ENCODE measurements at places on chromosomes 2 and 18. TPM values are rescaled to one million over a fixed set of nuclear protein-coding genes. Genes with fewer than 3 reads are reported as not detected.

DNA sequence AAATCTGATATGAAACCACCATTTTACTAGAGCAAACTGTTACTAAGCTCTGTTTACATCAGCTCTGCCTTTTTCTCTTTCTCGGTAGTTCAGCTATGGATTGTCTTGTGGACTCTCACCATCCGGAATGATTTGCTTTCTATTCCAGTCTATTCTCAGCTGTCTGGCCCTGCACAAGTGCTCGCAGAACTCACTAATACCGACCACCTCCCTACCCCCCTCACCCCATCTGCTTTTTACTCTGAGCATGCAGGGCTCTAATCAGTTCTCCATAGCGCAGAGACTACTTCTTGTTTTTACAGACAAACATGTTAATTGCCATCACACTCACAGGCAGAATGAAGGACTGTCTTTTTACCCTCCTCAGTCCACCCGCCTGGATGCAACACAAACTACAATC, 180.7 kb upstream of the POU3F3 start:
- DNase-seq = no peak

GRCh38 chr2:16402891-16403290, 262.7 kb downstream of the CYRIA start:
- DNase-seq = no peak

DNA sequence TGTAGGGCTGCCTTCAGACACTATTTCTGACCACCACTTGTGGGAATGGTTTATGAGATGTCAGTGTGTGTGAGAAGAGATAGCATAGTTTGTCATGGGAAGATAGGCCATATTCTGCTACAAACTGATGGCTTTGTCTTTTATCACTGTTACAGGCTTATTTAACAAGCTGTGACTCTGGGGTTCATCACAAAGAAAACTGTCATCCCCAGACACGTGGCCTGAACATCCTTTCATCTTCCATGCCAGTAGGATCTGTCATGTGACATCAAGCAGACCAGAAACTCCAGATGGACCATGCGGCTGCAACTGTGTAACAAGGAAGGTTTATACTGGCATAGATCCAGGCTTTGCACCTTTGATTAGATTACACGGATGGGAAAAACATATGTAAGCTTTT, 128.6 kb upstream of the KCNH7 start:
- no peak for DNase-seq

DNA sequence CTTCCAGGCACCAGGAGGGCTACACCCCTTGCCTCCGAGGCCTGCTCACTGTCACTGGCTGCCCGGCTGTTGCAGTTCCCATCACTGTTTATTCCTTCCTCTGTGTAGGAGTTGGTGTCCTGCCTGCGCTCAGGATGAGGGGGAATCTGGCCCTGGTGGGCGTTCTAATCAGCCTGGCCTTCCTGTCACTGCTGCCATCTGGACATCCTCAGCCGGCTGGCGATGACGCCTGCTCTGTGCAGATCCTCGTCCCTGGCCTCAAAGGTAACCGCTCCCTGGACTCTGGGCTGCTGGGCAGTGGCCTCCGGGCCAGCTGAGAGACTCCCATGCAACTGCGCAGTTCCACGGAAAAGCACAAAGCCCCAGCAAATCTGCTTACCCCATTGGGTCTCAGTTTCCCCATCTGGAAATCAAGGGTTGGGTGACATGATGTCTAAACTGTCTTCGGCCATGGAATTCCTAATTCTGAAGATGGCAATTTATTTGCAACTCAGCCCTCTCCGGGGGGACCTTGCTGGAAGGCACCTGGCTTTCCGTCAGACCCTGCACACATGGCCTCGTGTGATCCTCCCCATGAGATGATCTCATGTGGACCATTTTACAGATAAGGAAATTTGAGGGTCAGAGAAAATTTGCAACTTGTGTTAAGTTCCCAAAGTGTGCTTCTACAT, 9.4 kb downstream of the COLEC11 start:
- DNase-seq = peak; percentile 53

DNA sequence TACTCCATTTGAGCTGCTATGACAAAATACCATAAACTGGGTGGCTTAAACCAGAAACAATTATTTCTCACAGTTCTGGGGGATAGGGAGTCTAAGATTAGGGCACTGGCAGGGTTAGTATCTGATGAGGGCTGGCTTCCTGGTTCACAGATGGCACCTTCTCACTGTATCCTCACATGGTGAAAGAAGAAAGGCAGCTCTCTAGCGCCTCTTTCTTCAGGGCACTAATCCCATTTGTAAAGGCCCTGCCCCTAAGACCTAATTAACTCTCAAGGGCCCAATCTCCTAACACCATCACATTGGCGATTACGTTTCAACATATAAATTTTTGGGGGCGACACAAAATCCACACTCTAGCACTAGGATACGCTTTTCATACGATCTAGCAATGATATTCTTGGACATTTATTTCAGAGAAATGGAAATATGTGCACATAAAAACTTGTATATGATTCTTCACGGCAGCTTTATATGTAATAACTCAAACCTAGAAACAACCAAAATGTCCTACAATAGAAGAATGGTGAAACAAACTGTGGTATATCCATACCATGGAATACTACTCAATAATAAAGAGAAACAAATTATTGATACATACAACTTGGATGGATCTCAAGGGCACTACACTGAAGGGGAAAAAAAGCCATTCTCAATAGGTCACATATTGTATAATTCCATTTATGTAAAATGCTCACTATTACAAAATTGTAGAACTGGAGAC, 111.0 kb downstream of the BCL2L11 start:
- no peak for DNase-seq

GRCh38 chr2:3536682-3537632, 17.6 kb upstream of the ADI1 start:
- peak; percentile 65 for DNase-seq

GRCh38 chr2:64617631-64618151, 36.0 kb downstream of the SERTAD2 start:
- no peak for DNase-seq

DNA sequence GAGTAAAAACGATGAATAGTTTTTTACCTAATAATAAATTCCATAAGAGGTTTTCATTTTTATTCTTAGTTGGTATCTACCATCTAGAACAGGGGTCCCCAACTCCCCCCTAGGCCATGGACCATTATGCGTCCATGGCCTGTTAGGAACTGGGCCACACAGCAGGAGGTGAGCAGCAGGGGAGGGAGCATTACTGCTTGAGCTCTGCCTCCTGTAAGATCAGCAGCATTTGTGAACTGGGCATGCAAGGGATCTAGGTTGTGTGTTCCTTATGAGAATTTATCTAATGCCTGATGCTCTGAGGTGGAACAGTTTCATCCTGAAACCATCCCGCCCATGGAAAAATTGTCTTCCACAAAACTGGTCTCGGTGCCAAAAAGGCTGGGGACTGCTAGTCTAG, 5.9 kb downstream of the TIA1 start:
- no peak for DNase-seq

GRCh38 chr2:48423376-48423775, 106.6 kb upstream of the STON1 start:
- peak; percentile 52 for DNase-seq

DNA sequence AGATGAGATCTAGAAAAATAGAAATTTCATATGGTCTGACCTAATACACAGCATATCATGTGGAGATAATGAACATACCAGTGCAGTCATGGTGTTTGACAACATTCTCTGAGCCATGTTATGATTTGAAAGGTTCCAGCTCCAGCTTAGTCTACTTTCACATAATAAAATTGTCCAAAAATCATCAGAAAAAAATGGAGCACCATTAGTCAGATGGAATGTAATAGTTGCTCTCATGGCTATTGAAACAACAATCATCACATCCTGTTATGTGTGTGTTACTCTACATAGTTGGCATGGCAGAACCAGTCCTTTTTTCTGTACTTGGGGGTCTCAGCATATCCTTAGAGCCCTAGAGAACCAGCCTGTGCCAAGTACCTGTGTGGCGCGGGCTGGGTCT, 678.9 kb upstream of the FANCL start:
- DNase-seq = peak; percentile 21

DNA sequence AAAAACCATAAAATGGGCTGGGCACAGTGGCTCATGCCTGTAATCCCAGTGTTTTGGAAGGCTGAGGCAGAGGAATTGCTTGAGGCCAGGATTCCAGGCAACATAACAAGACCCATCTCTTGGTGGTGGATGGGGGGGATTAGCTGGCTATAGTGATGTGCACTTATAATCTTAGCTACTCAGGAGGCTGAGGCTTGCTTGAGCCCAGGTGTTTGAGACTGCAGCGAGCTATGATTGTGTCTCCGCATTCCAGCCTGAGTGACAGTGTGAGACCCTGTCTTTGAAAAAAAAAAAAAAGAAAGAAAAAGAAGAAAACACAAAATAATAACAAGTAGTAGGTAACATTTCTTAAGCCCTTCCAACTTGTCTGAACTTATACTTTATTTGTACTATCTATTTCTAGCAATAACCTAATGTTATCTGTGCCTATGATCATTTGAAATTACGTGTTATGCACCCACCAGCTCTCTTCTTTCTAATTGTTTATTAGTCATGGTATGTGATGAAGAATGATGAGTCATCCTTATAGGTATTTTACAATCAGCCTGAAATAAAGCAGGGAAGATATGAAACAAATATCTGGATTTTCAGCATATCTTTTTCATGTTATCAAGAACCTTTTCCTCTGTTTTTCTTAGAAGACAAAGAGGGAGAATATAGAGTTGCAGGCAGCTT, 129.3 kb upstream of the UNC80 start:
- no peak for DNase-seq

DNA sequence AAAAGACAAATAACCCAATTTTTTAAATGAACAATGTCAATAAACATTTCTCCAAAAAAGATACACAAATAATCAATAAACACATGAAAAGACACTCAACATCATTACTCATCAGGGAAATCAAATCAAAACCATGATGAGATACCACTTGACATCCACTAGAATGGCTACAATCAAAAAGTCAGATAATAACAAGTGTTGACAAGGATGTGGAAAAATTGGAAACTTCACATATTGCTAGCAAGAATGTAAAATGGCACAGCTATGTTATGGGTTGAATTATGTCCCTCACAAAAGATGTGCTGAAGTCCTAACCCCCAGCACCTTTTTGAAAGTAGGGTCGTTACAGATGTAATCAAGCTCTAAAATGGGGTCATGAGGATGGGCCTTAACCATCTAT, 33.2 kb downstream of the TNS1 start:
- DNase-seq = no peak

- DNase-seq = no peak
Observed at GRCh38 chr2:226575928-226576327, 223.7 kb downstream of the IRS1 start.

DNA sequence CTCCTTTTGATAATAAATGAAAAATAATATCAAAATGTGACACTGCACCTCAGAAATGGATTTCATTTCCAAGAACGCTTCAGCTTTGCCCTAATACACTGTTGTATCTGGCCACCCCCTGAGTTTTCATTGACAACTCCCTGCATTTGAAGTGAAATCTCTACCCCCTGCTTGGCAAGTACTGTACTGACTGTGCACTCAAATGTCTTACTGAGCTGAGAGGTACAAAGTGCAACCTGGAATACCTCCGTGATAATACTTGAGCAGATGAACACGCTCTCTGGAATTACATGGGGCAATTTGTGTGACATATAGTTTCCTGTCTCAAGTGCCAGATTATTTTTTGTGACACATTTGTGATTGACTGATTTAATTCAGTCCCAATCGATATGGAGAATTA, 231.1 kb downstream of the LRP1B start:
- no peak for DNase-seq

GRCh38 chr2:208335-208734, 55.5 kb downstream of the SH3YL1 start:
- no peak for DNase-seq

- no peak for DNase-seq
Observed at GRCh38 chr2:181178823-181179412, 198.5 kb downstream of the UBE2E3 start.

- DNase-seq = no peak
Observed at GRCh38 chr2:231475965-231476364, 11.7 kb upstream of the NCL start.

FIGN gene
- total RNA-seq = 1.6 TPM

MERTK gene
- under 0.01 TPM for total RNA-seq

ALPG gene
- total RNA-seq = not detected

FSIP2 gene
- total RNA-seq = 0.86 TPM

SCN7A gene
- 0.32 TPM for total RNA-seq

ABHD1 gene
- not detected for total RNA-seq

RTP5 gene
- not detected for total RNA-seq

CCDC85A gene
- total RNA-seq = 2.3 TPM

FAM228B gene
- total RNA-seq = 14.2 TPM

NT5DC4 gene
- not detected for total RNA-seq

Measured in fibroblast of villous mesenchyme (primary cell).